GM12891 (cell line): ENCODE measurements at places on chromosomes 2 and 18.

GRCh38 chr2:10324095-10324832 is 21.6 kb downstream of the HPCAL1 start:
- no peak for DNase-seq

DNA sequence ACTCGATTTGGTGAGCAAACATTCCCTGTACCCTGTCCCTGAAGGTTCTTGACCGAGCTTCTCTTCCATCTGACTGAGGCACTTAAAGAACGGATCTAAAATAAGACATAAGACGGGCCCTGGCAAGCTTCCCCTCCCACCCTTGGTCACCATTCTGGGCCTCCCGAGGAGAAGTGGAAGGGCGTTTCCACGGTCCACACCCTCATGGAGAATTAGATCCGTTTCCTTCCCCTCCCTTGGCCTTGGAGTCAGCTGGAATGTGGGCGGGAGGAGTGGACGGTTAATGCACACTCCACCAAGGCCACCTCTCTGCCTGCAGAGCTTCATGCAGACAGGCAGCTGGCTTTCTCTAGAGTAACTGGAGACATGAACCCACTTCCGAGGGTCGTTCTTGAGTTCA is 257.3 kb upstream of the APCDD1 start:
- DNase-seq: no peak

DNA sequence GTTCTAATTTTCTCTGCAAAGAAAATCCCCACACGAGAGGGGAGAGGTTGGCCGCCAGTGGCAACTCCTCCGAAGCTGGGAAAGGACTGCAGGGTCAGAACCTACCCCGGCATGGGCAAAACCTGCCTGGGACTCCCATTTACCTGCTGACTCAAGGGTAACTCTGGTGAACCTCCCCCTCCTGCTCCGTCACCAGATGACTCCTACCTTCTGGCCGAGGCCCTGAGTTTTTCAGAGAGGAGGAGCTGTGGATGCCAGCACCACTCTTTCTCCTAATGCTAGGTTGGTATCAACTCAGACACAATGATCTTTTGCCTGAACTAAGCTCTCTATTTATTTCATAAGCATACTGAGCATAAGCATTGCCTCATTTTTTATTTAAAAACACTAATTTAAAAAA is 96.6 kb downstream of the ALPK2 start:
- DNase-seq: no peak

GRCh38 chr2:79855264-79856006 is 342.6 kb downstream of the CTNNA2 start:
- no peak for DNase-seq

GRCh38 chr2:239605976-239606375 is 205.2 kb upstream of the HDAC4 start:
- no peak for DNase-seq

DNA sequence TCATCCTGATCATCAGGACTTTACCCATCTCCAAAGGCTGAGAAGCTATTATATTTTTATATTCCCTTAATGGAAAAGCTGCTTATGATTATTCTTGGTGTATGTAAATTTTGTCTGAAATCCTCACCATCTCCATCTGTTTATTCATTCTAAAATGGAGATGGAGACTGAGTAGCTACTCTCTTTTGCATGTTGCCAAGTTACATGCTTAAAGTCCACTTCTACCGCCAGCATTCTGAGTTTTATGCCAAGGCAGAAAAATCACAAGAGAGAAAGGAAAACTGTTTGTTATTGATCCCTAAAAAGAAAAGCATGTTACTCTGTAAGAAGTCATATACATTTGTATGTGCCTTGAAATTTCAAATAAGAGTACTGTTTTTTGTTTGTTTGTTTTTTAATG is 94.4 kb upstream of the NOSTRIN start:
- DNase-seq: no peak

- no peak for DNase-seq
These were observed 248.2 kb upstream of the RBMS1 start for GRCh38 chr2:160741815-160742214.

DNA sequence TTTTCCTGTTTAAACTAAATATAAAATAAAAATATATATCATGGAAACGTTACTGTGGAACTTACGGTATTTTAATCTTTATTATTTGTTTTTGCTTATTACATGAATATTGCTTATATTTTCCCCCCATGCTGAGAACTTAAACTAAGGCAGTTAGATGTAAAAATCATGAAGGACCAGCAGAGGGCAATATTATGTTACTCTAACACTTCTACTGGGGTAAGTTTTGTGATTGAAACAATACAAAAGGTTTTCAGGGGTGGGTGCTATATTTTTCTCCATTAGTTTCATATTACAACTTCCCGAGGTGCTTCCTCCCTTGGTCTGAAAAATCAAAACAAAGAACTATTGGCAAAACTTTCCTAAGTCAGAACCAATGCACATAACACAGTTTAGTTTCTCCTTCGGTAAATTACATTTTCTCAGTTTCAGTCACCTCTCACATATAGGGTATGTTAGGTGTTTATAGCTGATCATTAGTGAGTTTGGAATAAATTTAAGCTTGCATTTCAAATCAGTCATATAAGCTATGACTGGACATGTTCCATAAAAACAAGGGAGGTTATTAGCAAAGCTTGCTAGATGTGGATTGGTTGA is 54.8 kb downstream of the ZNF407 start:
- DNase-seq: no peak
